ENCODE measurements at places on chromosomes 16 and 17.

DNA sequence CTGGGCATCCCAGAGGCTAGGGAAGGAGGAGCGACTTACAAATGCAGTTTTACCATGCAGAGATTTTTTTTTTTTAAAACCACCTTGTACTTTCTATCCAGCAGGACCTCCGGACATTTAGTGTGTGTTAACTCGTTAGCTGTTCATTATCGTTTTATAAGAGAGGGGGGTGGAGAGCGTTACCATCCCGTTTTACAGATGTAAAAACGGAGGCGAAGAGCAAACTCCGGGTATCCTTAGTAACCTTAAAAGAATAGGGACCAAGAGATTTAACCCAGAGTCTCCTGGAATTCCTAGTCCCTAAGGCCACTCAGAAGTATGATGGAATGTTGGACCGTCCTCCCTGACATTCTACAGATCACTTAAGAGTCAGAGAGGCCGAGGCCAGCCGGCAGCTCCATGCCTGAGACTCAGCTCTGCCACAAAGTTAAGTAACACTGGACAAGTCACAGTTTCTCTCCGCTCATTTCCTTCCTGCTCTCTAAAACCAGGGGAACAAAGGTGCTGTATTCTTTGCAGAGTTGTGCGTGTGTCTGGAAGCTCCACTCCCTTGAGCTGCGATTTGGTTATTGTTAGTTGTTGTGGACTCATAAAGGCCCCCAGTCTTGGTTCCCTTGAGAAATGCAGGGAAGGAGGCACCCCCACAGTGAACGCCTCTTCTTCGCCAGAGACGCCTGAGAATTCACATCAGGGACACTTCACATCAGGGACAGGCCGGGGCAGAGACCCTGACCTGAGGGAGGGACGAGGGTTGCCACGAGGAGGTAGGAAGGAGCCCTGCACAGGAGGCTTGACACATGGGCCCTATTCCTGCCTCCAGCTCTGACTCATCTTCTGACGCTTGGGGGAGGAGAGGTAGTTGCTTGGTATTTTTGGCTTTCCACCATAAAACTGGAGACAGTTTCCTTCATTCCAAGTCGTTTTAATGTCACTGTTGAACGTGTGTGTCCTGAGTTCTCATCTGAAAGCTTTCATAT lies 1.2 kb downstream of the DUSP14 start:
- peak; percentile 87 for DNase-seq

DNA sequence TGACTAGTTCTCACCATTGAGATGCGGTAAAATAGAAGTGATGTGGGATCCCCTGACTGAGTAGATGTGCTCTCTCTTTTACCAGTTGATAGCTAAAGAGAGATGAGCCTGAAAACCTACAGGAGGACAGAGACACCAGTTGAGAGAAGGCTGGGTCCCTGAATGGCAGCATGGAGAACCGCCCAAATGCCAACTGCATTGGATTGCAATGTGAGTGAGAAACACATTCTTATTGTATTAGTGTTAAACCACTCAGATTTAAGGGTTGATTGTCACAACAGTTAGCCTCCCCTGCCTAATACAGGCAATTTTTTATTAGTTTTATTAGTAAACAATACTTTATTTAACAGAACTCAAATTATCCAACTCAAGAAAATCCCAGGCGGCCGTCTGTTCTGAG lies 61.2 kb downstream of the SPACA3 start:
- DNase-seq = peak; percentile 23

DNA sequence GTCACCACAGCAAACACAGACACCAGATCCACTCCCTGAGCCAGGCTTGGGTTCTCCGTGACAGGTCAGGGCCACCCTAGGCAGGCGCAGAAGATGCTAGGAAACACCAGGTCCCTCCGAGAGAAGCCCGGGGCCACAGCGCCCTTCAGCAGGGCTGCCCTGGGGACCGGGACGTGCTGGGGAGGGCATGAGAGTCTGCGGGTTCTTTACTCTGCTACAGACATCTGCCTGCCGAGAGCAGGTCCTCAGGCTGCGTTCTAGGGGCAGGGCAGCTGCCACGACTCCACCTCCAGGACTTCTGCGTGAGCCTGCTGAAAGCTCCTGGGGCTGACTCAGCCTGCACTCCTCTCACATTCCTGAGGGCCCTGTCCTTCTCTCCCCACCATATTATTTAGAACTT lies 11.4 kb downstream of the MYLK3 start:
- no peak for DNase-seq

- no peak for DNase-seq
These were observed 7.5 kb downstream of the KRT12 start for GRCh38 chr17:40859536-40859935.

- no peak for DNase-seq
These were observed 14.1 kb downstream of the ZFP90 start for GRCh38 chr16:68553186-68553585.

GRCh38 chr17:17472333-17472920 lies 4.4 kb upstream of the MED9 start:
- peak; percentile 28 for DNase-seq

- no peak for DNase-seq
These were observed 221.7 kb downstream of the RPTOR start for GRCh38 chr17:80766290-80766855.

DNA sequence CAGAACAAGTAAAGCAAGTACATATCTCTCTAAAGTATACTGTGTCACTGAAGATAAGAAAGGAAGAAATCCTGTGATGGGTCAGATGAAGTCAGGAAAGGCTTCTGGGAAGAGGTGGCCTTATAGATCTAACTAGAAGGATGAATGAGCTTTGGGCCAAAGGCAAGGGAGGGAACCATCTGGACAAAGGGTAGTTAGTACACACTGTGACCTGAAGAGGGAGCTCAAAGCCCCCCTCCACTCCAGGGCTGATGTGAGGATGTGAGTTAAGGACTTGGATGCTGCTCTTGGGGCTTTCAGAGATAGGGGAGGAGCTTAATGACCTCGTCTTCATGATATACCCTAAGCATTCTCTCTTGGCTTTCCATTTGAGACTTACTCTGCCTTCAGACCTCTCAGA lies 185.3 kb upstream of the CACNG3 start:
- DNase-seq = peak; percentile 42

GRCh38 chr16:59573528-59574271 lies 839.6 kb upstream of the GOT2 start:
- peak; percentile 68 for DNase-seq

- no peak for DNase-seq
These were observed 17.7 kb downstream of the KSR1 start for GRCh38 chr17:27473748-27474609.

DNA sequence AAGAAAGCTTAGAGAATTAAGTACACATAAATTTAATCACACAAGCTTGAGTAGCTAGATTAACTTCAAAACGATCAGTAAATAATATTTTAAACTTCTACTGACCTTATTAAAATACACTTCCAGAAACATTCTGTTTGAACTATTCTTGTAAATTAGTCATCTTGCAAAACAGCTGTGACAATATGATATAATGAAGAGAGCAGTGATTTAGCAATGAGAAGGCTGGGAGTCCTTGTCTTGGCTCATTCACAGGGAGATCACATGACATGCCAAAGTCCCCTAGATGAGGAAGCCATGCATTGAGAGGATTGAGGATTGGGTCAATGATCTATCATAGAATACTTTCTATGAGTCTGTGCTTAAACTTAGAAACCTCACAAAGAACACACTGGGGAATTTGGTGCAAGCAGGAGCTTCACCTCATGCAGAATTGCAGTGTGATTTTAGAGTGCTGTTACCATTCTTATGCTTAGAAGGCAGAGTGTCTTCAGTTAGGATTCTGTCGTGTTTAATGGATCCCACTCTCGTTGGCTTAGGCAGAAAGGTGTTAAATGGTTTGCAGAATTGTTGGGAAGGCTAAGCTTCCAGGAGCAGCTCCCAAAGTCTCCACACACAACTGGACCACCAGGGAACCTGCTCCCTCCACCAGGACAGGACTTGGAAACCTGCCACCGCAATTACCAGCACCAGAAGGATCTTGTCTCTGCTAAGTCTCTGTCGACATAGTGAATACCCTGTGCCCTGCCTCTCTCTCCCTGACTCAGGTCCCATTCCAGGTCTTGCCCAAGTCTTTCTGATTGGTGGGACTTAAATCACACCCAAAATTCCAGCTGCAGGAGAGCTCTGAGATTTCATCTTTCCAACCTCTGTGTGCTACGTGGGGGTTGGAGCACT lies 87.1 kb downstream of the USP22 start:
- DNase-seq = peak; percentile 76

- peak; percentile 29 for DNase-seq
These were observed 19.2 kb downstream of the DCUN1D3 start for GRCh38 chr16:20880867-20881502.
